ENCODE measurements at places on chromosomes 2 and 18.

DNA sequence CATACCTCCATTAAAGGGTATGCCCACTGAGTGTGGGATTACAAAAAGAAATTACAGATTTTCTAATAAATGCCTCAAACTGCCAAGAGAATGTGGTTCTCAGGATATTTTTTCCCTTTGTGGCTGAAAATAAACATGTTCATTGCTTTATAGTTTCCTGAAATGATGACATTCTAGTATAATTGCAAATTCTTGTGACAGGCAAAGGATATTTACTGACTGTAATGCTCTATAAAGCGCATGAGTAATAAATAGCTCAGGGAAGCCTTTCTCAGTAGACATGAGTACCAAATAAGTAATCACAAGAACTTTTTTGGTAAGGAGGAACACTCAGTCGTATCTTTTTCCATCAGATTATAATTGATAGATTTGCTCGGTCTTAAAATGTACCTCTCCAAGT is 72.3 kb downstream of the FTCDNL1 start:
- no peak for DNase-seq

DNA sequence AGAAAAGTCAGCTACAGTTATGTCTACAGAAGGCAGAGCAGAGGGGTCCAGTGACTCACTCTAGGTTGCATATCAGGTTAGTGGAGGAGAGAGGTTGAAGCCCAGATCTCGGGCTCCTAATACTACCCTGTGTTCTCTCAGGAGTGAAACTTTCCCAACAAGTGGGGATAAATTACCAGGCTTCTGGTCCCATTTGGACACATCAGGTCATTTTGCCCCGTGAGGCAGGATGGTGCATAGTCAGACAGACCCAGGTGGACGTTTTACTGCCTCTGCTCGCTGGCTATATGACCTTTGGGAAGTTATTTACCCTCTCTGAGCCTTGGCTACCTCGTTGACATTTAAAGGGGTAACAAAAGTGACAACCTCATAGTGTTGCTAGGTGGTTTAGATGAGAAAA is 128.0 kb upstream of the REV1 start:
- DNase-seq, result no peak

DNA sequence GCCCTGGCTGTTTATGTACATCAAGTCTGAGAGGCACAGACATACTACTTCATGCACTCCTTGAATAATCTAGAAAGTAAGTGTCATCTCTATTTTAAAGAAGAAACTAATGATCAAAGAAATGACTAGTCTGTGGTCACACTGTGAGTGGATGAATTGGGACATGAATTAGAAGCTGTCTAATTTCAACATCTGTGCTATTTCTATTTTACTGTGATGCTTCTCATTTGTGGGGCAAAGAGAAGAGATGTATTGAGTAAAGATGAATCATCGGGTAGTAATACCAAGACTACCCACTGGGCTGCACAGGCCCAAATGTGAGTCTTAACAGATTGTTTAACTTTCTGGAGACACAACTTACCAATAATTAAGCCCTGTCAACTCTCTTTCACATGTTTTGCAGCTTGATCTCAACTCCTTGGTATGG is 42.4 kb upstream of the MTIF2 start:
- DNase-seq, result no peak

DNA sequence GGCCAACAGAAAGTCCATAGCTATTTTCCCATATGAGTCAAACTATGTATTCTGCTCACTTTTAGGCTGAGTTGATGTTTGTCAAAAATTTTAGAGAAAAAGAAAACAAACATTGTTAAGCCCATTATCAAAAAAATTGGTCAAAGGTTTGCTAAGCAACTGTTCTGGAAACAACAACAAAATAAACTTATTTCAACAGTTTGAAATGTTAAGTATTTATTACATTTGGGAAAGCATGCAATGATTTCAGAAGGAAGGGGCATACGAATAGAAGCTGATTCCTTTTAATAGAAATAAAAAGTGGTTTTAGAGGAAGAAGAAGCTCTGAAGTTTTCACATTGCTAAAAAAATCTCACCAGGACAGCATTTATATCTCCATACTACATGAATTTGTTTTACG is 1837.5 kb upstream of the CELF4 start:
- DNase-seq, result no peak

DNA sequence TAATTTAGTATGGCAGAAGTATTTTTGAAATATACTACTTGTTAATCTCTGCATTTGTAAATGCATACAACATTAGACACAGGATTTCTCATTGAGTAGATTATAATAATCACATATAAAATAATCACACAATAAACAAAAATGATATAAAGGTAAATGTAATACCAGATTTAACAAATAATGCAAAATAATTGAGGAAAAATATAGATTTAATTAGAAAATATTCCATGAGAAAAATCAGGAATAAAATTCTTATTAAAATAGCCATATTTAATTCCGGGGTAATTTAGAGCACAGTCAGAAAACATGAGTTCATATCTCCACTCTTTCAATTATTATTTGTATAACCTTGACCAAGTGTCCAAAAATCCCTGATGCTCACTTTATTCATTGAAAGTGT is 385.9 kb upstream of the SYT4 start:
- DNase-seq, result no peak

- no peak for DNase-seq
Measured at GRCh38 chr2:104863146-104863467, 9.2 kb downstream of the POU3F3 start.
